ENCODE measurements at places on chromosomes 1 and 21. TPM values are rescaled to one million over a fixed set of nuclear protein-coding genes. Genes with fewer than 3 reads are reported as not detected.

Gene MTARC2
- not detected for total RNA-seq

Gene C1orf141
- total RNA-seq, result 0.25 TPM

Gene ANKRD65
- not detected for total RNA-seq

Gene S100A12
- total RNA-seq, result not detected

Gene KLF17
- total RNA-seq, result not detected

- DNase-seq, result no peak
Measured at GRCh38 chr1:56901716-56902115, 47.1 kb downstream of the C8A start.

GRCh38 chr1:27891196-27891889 lies 19.0 kb downstream of the THEMIS2 start:
- peak; percentile 52 for DNase-seq

DNA sequence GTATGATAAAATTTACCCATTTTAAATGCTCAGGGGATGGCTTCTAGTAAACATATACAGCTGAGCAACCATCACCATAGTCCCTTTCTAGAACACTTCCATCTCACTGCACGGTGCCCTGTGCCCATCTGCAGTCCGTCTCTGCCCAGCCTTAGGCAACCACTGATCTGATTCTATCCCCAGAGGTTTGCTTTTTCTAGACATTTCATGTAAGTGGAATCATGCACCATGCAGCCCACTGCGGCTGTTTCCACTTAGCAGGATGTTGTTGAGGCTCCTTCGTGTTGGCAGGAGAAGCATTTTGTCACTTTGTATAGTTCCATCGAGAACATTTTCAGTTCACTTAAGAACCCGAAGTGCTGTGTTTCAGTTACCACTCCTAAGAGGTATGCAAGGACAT lies 27.8 kb upstream of the VAMP3 start:
- DNase-seq, result no peak
